ENCODE measurements at places on chromosomes 12 and 14. TPM values are rescaled to one million over a fixed set of nuclear protein-coding genes. Genes with fewer than 3 reads are reported as not detected.

GRCh38 chr12:131346555-131347344 lies 364.1 kb upstream of the SFSWAP start:
- ATAC-seq, result no peak

- ATAC-seq, result peak; percentile 49
These were observed 91.6 kb downstream of the EGLN3 start for GRCh38 chr14:33859306-33859705.

ADAMTS20 gene
- total RNA-seq, result 0.05 TPM

RBMS2 gene
- 1.1 TPM for total RNA-seq
